ENCODE measurements at places on chromosomes 2 and 18. TPM values are rescaled to one million over a fixed set of nuclear protein-coding genes. Genes with fewer than 3 reads are reported as not detected.

DNA sequence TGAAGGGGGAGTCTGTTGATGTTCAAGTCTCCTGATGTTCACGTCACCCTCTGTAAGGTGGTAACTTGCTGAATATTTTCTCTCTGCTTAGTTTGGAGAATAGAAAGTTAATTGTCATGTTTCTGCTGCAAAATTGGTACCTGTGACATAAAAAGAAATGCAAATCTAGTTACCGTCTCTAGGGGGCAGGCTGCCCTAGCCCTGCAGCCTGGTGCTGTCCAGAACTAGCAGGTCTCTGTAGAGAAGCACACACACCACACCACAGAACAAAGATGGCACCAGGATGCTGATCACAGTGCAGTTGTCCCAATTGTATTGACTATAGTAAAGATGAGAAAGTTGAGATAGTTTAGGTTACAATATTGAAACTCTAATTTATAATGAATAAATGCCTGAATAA lies 47.0 kb downstream of the SLC9A4 start:
- H3K27me3 ChIP-seq = no peaks in the 10 kb centered on the region
- no peak for DNase-seq
- H3K4me1 ChIP-seq = no peaks in the 10 kb centered on the region
- no peaks in the 10 kb centered on the region for H3K36me3 ChIP-seq

- no peak overlapping the region for H3K27ac ChIP-seq
- no peaks in the 10 kb centered on the region for H3K4me1 ChIP-seq
- H3K27me3 ChIP-seq = no peaks in the 10 kb centered on the region
- no peaks in the 10 kb centered on the region for H3K36me3 ChIP-seq
- H3K4me3 ChIP-seq = no peak overlapping the region
Observed at GRCh38 chr2:129820908-129821307, 158.6 kb upstream of the RAB6C start.

DNA sequence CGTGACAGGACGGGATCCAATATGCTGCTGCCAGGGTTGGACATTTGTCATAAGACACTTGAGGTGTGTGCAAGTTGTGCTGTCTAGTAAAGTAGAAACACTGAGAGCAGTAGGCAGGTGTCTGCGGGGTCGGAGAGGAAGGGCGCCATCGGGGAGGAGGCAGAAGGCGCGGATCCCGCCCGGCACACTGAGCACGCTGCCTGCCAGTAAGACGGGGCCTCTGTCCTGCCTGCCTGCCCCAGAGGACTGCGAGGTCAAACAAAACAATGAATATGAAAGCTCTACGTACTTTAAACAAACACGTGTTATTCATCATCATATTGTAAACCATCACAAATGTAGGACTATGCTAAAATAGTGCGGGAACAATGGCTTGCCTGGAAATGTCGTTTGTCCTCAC lies 349.3 kb upstream of the SALL3 start:
- peaks cover 15% of the 10 kb centered on the region for H3K4me1 ChIP-seq
- H3K36me3 ChIP-seq = no peaks in the 10 kb centered on the region
- no peak overlapping the region for H3K27ac ChIP-seq
- no peaks in the 10 kb centered on the region for H3K27me3 ChIP-seq
- H3K4me3 ChIP-seq = no peak overlapping the region

- no peak overlapping the region for H3K27ac ChIP-seq
- H3K4me1 ChIP-seq = no peaks in the 10 kb centered on the region
- DNase-seq = no peak
- no peaks in the 10 kb centered on the region for H3K36me3 ChIP-seq
- H3K27me3 ChIP-seq = no peaks in the 10 kb centered on the region
- no peak overlapping the region for H3K4me3 ChIP-seq
Observed at GRCh38 chr2:112031473-112032223, 23.4 kb upstream of the TMEM87B start.

DNA sequence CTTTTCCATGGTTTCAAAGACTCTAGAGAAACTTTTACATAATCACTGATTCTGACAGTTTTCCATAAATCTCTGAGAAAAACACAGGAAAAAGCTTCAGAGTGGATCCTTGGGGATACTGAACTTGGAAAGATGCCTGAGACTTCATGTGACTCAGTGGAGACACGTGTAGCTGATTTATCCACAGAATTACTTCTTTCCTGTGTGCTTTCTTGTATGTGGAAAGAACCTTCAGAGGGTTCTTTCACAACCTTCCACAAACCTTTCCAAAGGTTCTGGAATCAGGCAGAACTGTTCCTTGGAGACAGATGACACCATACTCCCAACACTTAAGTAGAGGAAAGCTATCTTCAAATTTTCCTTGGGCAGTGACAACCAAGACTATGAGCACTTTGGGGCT lies 207.2 kb downstream of the RND3 start:
- H3K36me3 ChIP-seq = no peaks in the 10 kb centered on the region
- H3K4me1 ChIP-seq = no peaks in the 10 kb centered on the region
- no peaks in the 10 kb centered on the region for H3K27me3 ChIP-seq
- no peak overlapping the region for H3K27ac ChIP-seq

- H3K4me3 ChIP-seq = no peak overlapping the region
- no peak overlapping the region for H3K27ac ChIP-seq
- no peaks in the 10 kb centered on the region for H3K36me3 ChIP-seq
- no peak for DNase-seq
- H3K4me1 ChIP-seq = no peaks in the 10 kb centered on the region
- no peaks in the 10 kb centered on the region for H3K27me3 ChIP-seq
Observed at GRCh38 chr2:232139786-232140562, 178.5 kb downstream of the DIS3L2 start.

GRCh38 chr2:158936978-158937377 lies 31.5 kb upstream of the TANC1 start:
- no peaks in the 10 kb centered on the region for H3K27me3 ChIP-seq
- no peak overlapping the region for H3K4me3 ChIP-seq
- no peak overlapping the region for H3K27ac ChIP-seq
- DNase-seq = no peak
- H3K4me1 ChIP-seq = no peaks in the 10 kb centered on the region

DNA sequence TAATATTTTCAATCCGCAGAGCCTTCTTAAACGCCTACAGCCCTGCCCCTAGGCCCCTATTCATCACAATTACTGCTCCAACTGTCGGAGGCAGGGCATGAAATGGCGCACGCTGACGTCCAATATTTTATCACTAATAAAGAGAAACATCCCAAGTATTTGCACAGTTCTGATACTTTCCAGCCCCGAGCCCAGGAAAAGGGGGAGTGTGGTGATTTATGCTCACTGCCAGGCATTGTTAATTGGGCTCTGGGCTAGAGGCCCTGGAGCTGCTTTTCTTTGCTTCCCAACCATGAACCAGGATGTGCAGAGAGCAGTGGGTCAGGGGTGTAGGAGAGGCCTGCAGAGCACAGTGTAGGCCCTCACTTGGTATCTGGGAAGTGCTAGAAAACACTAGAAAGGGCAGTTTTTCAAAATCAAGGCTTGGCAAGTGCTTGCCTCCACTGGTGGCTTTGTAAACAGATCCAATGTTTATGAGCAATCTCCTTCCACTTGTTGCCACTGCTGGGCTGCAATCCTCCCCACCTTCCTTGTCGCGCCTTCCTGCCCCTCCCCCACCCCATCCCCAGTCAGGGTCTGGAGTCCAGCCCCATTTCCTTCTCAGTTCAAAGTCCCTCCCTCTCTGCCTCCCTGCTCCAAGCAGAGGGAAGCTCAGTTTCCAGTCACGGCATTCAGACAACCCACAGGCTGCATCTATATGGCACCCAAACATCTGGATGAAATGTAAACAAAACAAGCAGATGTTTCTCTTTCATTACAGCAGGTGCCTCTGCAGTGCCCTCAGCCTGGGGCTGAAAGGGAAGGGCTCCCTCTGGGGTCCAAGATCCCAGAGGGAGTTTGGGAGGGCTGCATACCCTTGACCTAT lies 83.9 kb upstream of the PKDCC start:
- H3K36me3 ChIP-seq = no peaks in the 10 kb centered on the region
- DNase-seq = no peak
- no peaks in the 10 kb centered on the region for H3K27me3 ChIP-seq
- H3K27ac ChIP-seq = no peak overlapping the region
- H3K4me1 ChIP-seq = no peaks in the 10 kb centered on the region
- H3K4me3 ChIP-seq = no peak overlapping the region

- H3K27ac ChIP-seq = no peak overlapping the region
- H3K27me3 ChIP-seq = no peaks in the 10 kb centered on the region
- no peaks in the 10 kb centered on the region for H3K4me1 ChIP-seq
- no peaks in the 10 kb centered on the region for H3K36me3 ChIP-seq
Observed at GRCh38 chr18:37309861-37310260, 255.7 kb downstream of the CELF4 start.

DNA sequence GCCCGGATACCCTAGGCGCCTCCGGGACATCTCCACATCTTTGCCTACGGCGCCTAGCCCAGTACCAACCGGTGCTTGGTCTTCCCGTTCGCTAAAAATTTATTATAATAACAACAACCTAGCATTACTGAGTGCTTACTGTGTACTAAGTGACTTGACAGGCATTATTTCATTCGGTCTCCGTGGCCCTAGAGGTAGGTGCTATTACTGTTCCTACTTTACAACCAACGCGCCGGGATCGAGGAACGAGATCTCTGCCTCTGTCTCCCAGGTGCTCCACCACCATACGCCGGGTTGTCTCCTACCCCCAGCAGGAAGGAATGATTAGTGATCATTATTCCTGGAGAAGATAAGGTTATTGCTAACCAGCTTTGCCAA lies 657 bp upstream of the BIN1 start:
- DNase-seq = peak; percentile 18
- H3K36me3 ChIP-seq = no peaks in the 10 kb centered on the region
- H3K27ac ChIP-seq = peak overlapping the region; percentile 22
- H3K27me3 ChIP-seq = no peaks in the 10 kb centered on the region
- peak overlapping the region; percentile 66 for H3K4me3 ChIP-seq
- H3K4me1 ChIP-seq = peaks cover 4% of the 10 kb centered on the region

GRCh38 chr2:23350792-23351355 lies 34.1 kb upstream of the KLHL29 start:
- no peaks in the 10 kb centered on the region for H3K27me3 ChIP-seq
- no peak overlapping the region for H3K27ac ChIP-seq
- no peak for DNase-seq
- no peaks in the 10 kb centered on the region for H3K36me3 ChIP-seq
- H3K4me1 ChIP-seq = no peaks in the 10 kb centered on the region
- no peak overlapping the region for H3K4me3 ChIP-seq

DNA sequence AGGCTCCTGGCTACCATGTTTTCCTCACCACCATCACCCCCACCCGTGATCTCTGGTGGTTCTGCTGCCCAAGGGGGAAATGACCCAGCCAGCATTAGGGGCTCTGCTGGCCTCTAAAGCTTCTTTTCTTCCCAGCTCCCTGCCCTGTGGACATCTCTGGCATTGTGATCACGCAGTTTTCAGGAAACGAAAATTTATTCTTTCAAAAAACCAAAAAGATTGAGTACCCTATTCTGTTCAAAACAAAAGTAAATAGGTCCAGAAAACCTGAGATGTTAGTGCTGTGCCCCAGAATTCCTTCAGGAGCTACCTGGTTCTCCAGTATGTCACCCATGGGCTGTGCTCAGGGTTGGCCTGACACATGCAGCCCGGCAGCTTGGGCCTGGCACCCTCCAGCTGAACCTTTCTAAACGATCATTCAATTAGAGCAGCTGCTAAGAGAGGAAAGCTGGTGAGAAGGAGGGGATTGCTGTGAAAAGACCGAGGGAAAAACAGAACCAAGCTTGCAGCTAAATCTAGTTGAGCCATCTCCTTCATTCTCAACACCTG lies 157.5 kb downstream of the MGAT5 start:
- no peaks in the 10 kb centered on the region for H3K36me3 ChIP-seq
- H3K27me3 ChIP-seq = no peaks in the 10 kb centered on the region
- H3K4me1 ChIP-seq = peaks cover 6% of the 10 kb centered on the region
- no peak overlapping the region for H3K27ac ChIP-seq
- H3K4me3 ChIP-seq = no peak overlapping the region

DNA sequence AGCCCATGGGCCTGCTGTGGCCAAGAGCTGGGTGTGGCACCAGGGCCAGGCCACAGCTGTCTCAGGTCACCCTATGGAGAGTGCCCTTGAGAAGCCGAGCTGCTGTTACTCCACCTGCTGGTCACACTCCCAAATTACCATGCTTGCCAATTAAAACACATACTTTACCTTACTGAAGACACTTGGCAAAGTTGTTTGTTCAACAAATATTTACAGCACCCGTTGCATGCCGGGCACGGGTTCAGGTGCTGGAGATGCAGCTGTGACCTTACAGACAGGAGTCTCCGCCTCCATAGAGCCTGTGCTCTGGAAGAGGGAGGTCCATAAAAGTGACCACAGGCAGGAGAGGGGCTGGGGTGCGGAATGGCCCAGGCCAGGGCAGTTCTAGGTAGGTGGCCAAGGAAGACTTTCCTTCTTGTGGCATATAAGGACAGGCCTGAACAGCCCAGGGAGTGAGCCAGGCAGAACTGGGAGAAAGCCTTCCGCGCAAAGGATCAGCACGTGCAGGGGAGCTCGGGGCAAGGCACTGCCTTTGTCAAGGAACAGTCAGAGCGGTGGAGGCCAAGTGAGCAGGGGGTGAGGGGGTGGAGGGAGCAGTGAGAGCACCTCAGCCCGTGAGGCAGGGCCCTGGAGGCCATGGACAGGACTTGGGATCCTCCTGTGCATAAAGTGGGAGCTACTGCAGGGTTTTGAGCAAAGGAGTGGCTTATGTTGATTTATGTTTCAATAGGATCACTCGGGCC lies 23.6 kb upstream of the RBM44 start:
- H3K27ac ChIP-seq = no peak overlapping the region
- H3K27me3 ChIP-seq = no peaks in the 10 kb centered on the region
- H3K4me1 ChIP-seq = no peaks in the 10 kb centered on the region
- H3K36me3 ChIP-seq = peaks cover 8% of the 10 kb centered on the region
- no peak overlapping the region for H3K4me3 ChIP-seq

GRCh38 chr2:7607441-7608173 lies 690.4 kb downstream of the RNF144A start:
- H3K4me1 ChIP-seq = no peaks in the 10 kb centered on the region
- no peak overlapping the region for H3K27ac ChIP-seq
- no peak overlapping the region for H3K4me3 ChIP-seq
- H3K27me3 ChIP-seq = no peaks in the 10 kb centered on the region
- H3K36me3 ChIP-seq = no peaks in the 10 kb centered on the region
- no peak for DNase-seq

GRCh38 chr2:208906330-208906729 lies 499.7 kb downstream of the PTH2R start:
- no peak overlapping the region for H3K27ac ChIP-seq
- DNase-seq = no peak
- no peak overlapping the region for H3K4me3 ChIP-seq
- H3K27me3 ChIP-seq = no peaks in the 10 kb centered on the region
- H3K36me3 ChIP-seq = no peaks in the 10 kb centered on the region

GRCh38 chr18:34659579-34660517 lies 50.2 kb upstream of the DTNA start:
- no peak for DNase-seq
- H3K4me1 ChIP-seq = no peaks in the 10 kb centered on the region
- no peaks in the 10 kb centered on the region for H3K27me3 ChIP-seq
- no peak overlapping the region for H3K4me3 ChIP-seq
- no peaks in the 10 kb centered on the region for H3K36me3 ChIP-seq

Gene GKN2
- polyA plus RNA-seq = not detected

Gene FLACC1
- 3.1 TPM for polyA plus RNA-seq

Gene TSGA10
- polyA plus RNA-seq = 18.6 TPM

Gene MC4R
- polyA plus RNA-seq = not detected

Gene PLEKHB2
- 64.4 TPM for polyA plus RNA-seq

Gene LDLRAD4
- 13.0 TPM for polyA plus RNA-seq

Gene RNF125
- 64.7 TPM for polyA plus RNA-seq

Gene TFPI
- not detected for polyA plus RNA-seq

Gene GPBAR1
- polyA plus RNA-seq = 0.15 TPM

Gene ATG9A
- 14.0 TPM for polyA plus RNA-seq

Gene GALNT3
- polyA plus RNA-seq = not detected

Gene IL1RN
- not detected for polyA plus RNA-seq

Gene RSAD2
- 8.2 TPM for polyA plus RNA-seq
